Fibroblast of the conjunctiva (primary cell): ENCODE measurements at places on chromosomes 7 and 10.

GRCh38 chr10:100043796-100044195 lies 34.0 kb upstream of the DNMBP start:
- DNase-seq: no peak

- no peak for DNase-seq
These were observed 34.4 kb downstream of the ADD3 start for GRCh38 chr10:110042181-110042580.

DNA sequence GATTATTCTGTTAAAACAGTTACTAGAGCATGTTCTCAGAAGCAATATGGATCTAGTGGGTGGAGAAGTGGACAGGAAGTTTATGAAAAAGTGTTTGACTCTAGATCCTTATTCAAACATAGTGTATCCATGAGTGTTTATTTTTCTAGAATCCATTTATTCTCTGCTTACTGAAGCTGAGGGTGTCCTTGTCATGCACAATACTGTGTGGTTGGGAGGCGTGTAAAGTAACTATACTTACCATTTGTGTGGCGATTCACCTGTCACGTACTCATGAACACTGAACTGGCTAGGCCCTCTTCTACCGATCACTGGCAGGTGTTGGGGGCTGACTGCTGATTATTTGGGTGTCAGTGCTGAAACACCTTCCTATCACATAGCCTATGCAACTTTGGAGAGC lies 74.0 kb downstream of the POU6F2 start:
- DNase-seq: no peak

DNA sequence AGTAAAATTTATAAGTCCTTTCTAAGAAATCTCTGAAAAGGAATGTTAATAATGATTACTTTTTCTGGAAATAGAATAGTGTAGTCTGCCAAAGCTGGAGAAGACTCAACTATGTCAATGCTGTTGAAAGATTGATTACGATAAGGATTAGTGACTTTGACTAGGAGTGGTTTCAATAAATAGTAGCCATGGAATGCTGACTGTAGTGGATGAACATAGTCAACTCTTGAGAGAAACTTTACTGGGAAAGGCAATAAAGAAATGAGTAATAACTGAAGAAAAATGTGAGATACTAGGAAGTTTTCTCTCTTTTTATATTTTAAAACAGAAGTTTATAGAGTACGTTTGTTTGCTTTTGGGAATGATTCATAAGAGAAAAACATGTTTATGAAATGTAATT lies 105.0 kb upstream of the CDK13 start:
- DNase-seq: no peak

DNA sequence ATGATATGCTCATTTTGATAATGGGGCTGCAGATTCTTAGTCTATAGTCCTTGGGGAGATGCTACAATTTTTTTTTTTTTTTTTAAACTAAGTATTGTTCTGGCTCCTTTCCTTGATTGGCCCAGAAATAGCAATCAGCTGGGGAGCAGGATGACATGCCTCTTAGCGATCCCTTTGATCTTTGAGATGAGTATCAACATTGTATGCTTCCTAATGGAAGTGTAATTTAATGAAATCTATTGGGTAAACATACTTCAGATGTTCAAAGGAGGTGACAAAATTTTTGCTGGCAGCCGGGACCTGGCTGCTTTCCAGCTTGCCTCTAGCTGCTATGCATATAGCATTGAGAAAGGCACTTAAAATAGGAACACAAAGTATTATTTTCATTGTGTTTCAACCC lies 43.5 kb downstream of the VTI1A start:
- DNase-seq: no peak

- DNase-seq: no peak
These were observed 2.3 kb downstream of the MINPP1 start for GRCh38 chr10:87506956-87507355.

GRCh38 chr7:129786825-129787563 lies 165.8 kb downstream of the UBE2H start:
- no peak for DNase-seq

DNA sequence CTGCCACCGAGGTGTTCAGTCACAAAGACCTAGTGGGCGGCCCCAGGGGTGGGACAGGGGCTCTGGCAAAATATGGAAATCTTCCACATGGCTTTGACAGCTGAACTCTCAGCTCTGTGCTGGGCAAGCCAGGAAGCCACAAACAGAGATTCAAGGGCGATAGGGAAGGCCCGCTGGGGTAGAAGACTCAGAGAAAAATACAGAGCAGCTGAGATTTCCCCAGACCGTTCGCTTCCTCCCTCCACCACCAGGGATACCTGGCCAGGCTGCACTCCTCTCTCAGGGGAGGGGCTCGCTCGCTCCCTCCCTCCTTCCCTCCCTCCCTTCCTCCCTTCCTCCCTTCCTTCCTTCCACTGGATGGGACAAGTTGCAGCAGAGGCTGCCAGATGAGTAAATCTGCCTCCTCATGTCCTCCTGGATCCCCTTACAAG lies 260.5 kb downstream of the PRPF18 start:
- DNase-seq: no peak

- no peak for DNase-seq
These were observed 847 bp downstream of the AGMO start for GRCh38 chr7:15560968-15561367.

- DNase-seq: no peak
These were observed 171.3 kb upstream of the BMPER start for GRCh38 chr7:33733870-33734650.

GRCh38 chr10:111110771-111111170 lies 33.9 kb downstream of the ADRA2A start:
- DNase-seq: no peak

DNA sequence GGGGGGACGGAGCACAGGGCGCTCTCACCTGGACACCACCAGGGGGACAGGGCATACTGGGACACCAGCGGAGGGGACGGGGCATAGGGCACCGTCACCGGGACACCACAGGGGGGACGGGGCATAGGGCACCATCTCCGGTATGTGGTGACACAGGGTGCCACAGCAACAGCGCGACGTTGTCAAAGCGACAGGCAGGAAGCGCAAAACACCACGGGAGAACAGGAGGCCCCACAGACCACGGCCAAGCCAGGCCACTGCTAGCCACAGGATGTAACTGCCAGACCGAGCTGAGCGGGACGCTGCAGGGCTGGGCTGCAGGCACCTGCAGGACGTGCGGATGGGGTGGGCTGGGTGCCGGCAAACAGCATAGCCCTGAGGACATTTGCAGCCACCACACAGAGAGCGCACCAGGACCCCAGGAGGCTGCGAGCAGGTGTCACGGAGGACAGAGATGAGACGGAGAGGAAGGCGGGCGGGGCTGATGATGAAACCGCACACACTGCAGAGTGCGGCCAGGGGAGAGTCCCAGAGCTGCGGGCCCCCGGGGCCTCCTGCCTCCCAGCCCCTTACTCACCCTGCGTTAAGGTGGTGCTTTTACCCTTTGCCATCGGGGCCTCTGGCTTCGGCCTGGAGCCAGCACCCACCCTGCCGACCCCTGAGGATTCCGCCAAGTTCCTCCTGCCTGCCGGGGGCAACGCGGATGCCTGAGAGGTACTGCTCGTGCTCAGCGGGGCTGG lies 17.5 kb downstream of the MICALL2 start:
- DNase-seq: no peak

GRCh38 chr7:37425498-37425897 lies 23.2 kb downstream of the ELMO1 start:
- DNase-seq: no peak

DNA sequence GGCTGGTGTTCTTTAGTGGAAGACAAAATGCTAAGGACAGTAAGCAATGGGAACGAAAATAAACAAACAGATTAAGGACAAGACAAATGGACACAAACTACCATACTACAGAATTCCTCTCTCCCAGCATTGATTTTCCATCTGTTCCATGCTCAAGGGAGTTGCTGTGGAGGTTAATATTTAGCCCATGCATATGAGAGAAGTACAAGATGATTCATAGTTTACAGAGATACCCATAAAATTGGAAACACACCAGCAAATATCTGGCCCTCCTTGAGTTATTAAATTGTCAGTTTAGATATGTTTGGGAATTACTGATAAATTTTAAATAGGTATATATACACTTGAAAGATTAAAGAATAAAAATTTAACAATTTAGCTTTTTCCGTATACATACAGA lies 69.8 kb downstream of the GLI3 start:
- no peak for DNase-seq

DNA sequence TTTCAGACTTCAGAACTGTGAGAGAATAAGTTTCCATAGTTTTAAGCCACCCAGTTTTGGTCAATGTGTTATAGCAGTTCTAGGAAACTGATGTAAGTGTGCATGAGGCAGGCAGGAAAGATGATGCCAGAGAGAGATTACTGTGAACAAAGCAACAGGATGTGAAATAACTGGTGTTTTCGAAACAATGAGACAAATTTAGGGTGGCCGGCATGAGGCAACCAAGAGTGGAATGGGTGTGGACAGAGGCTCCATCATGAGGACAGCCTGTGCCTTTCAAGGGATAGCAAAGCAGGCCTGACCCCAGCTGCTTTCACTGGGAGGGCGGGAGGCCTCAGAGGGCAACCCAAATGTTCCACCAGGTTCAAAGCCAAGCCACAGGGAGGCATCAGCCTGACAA lies 67.3 kb upstream of the UCN3 start:
- peak; percentile 28 for DNase-seq

DNA sequence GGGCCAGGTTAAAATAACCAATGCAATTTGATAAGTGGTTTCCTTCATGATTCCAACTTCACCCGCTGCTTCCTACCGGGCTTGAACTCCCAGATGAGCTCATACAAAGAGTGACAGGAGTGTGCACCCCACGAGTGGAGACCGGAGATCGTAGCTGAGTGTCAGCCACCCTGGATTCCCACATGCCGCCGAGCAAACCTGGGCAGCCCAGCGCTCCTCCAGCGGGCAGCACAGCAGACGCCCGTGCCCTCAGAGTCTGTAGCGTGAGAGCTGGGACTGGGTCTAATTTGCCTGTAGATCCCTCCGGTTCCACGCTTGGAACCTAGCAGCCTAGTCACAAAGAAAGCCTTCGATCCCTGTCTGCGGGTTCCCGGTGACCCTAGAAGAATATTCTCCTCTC lies 476.1 kb upstream of the MGMT start:
- DNase-seq: no peak

- peak; percentile 39 for DNase-seq
These were observed 243.6 kb downstream of the TWIST1 start for GRCh38 chr7:18873734-18874336.

- DNase-seq: no peak
These were observed 83.8 kb downstream of the TMEM130 start for GRCh38 chr7:98785929-98786571.
